Globus pallidus (tissue), 1 donor: ENCODE measurements at places on chromosomes 5 and 9.

GRCh38 chr5:32352685-32353084, 39.9 kb upstream of the MTMR12 start:
- no peak for DNase-seq

- no peak for DNase-seq
These were observed 1696.0 kb upstream of the CDH9 start for GRCh38 chr5:28734396-28734795.

DNA sequence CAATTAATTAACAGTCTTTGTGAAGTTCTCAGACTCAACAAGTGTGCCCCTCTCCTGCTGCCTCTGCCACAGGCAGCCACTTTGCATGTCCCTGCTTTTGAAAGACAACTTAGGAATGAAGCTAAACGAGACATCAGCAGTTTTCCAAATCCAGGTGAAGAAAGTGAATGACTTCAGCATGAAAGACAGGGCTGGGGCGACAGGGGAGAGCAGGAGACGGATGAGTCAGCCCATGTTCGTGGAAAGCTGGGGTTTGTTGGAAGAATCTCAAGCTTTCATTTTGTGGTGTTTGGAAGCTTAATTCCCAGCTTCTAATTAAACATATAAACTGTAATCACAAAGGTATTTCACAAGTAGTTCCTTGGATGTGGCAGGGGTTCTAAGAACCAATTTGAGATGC, 207.8 kb upstream of the MAP3K1 start:
- no peak for DNase-seq

GRCh38 chr5:32780508-32780919, 69.4 kb downstream of the NPR3 start:
- DNase-seq: no peak

GRCh38 chr5:90833753-90834152, 275.2 kb downstream of the ADGRV1 start:
- no peak for DNase-seq
